Stimulated activated CD8-positive, alpha-beta memory T cell treated with anti-CD3 and anti-CD28 coated beads, Interleukin-4, amount 100 ng/mL, for 1 hour (primary cell): ENCODE measurements at places on chromosomes 4 and X.

- DNase-seq, result no peak
These were observed 1364.9 kb upstream of the IGFBP7 start for GRCh38 chr4:58475097-58475496.

DNA sequence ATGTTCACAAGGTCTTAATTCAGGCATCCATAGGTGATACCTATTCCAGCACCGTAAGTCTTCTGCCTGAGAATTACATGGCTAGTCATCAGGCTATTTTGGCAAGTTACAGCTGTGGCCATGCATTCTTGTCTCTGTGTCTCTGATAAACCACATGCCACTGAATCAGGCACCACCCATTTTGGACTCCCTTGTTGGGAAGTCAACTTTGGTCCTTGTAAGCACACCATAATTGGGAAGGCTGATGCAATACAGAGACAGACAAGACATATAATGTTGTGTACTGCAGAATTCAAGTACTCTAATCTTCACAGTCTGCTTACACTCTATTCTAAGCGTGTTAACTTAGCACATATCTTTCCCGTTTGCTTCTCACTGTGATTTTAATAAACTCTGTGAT, 483.7 kb upstream of the FTHL17 start:
- DNase-seq, result no peak

- no peak for DNase-seq
These were observed 80.5 kb upstream of the PPARGC1A start for GRCh38 chr4:23970201-23970850.

DNA sequence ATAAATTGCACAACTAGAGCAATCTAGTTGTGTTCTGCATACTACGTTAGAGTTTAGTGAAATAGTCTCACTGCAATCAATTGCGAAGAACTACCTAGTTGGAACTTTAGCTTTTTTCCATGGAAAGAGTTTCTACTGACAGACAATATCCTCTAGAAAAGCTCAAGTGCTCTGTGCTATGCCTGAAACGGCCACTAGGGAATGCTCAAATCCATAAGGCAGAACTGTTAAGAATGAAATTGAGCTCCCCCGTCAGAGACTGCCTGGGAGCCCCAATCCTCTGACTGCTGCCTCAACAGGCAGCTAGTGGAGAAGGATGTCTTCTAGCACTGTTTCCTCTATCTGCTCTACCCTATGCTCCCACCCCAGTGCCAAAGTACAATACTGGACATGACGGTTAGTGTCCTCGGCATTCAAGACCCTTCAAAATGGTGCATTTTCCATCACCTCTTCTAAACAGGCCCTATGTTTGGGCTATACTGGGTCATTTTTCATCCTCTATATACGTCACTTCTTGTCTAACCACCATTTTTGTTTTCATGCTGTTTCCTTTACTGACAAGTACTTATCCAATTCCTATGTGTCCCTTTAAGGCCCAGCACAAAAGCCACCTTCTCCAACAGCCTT, 35.3 kb downstream of the FRMD7 start:
- peak; percentile 2 for DNase-seq

GRCh38 chrX:107712231-107713202, 63.1 kb downstream of the TSC22D3 start:
- DNase-seq, result no peak

DNA sequence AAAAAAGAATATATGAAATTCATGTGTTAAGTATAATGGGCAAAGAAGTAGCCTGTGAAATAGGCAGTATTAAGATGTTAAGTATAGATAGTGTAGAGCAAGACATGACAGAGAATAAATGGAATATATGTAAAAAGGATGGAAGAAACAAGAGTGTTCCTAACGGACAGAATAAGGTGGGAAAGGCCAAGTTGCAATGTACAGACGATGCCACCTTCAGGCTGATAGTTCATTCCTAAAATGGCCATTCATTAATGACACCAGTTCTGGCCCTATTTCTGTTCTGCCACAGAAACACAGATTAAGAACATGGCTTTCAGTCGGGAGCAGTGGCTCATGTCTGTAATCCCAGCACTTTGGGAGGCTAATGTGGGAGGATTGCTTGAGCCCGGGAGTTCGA, 4.4 kb upstream of the FAM184B start:
- no peak for DNase-seq
